ENCODE measurements at places on chromosomes 4 and X. TPM values are rescaled to one million over a fixed set of nuclear protein-coding genes. Genes with fewer than 3 reads are reported as not detected.

C1QTNF7 gene
- total RNA-seq: 0.72 TPM

MMRN1 gene
- not detected for total RNA-seq

FGB gene
- not detected for total RNA-seq

TLL1 gene
- 0.36 TPM for total RNA-seq

NRK gene
- total RNA-seq: under 0.01 TPM

PCDH18 gene
- total RNA-seq: 191 TPM

TCEAL1 gene
- total RNA-seq: 33.0 TPM

SSX1 gene
- total RNA-seq: not detected

MTNR1A gene
- not detected for total RNA-seq

SHROOM2 gene
- total RNA-seq: 6.2 TPM

SPANXB1 gene
- total RNA-seq: not detected

ERAS gene
- not detected for total RNA-seq

TMPRSS11E gene
- 0.29 TPM for total RNA-seq

GK gene
- 5.8 TPM for total RNA-seq

TLR1 gene
- total RNA-seq: 2.4 TPM

CSAG2 gene
- not detected for total RNA-seq

TRAM1L1 gene
- 4.3 TPM for total RNA-seq

MAP7D2 gene
- under 0.01 TPM for total RNA-seq

SLC25A4 gene
- total RNA-seq: 8.3 TPM

TMEM156 gene
- not detected for total RNA-seq

ZNF595 gene
- total RNA-seq: 20.0 TPM

KCND1 gene
- total RNA-seq: 0.29 TPM

UGT2B17 gene
- not detected for total RNA-seq

DUX4 gene
- total RNA-seq: not detected

Data from osteoblast (primary cell).